ENCODE measurements at places on chromosomes 1 and 21. TPM values are rescaled to one million over a fixed set of nuclear protein-coding genes. Genes with fewer than 3 reads are reported as not detected.
A peak's percentile ranks its signal among the peaks of the same experiment; 100 is the strongest.

Gene LORICRIN
- not detected for total RNA-seq

Gene PLA2G2F
- not detected for total RNA-seq

Gene SYTL1
- 13.0 TPM for total RNA-seq

Gene RAB7B
- 0.83 TPM for total RNA-seq

Gene DISP3
- total RNA-seq: 3.5 TPM

Gene SPRR5
- total RNA-seq: not detected

Gene RGS18
- not detected for total RNA-seq

Gene UMODL1
- total RNA-seq: not detected

Gene IVL
- not detected for total RNA-seq

Gene MATN1
- total RNA-seq: not detected

Gene CR1L
- 0.37 TPM for total RNA-seq

- DNase-seq: peak; percentile 84
These were observed 147.5 kb upstream of the SPATA6 start for GRCh38 chr1:48619539-48619938.

DNA sequence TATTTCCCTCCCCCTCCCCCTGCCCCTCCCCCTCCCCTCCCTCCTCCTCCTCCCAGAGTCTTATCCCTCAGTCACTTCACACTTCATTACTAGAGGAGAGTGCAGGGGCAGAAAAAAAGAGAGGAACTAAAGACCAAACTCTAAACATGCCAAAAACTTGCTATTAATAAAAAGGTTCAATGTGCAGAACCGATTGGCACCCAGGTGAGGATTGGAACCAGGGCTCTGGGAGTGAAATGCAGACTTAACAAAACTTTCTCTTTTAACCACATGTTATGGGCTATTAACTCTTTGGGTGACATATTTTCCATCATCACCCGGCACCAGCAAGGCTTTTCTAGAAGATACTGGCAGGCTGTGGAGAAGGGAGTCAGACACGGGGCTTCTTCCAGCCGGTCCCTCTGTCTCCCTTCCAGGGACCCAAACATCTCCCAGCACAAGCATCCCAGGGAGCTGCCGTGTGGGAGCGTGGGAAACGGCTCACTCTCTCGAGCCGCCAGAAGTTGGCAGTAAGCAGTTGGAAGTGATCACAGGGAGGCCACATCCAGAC is 13.6 kb downstream of the NID1 start:
- DNase-seq: no peak

DNA sequence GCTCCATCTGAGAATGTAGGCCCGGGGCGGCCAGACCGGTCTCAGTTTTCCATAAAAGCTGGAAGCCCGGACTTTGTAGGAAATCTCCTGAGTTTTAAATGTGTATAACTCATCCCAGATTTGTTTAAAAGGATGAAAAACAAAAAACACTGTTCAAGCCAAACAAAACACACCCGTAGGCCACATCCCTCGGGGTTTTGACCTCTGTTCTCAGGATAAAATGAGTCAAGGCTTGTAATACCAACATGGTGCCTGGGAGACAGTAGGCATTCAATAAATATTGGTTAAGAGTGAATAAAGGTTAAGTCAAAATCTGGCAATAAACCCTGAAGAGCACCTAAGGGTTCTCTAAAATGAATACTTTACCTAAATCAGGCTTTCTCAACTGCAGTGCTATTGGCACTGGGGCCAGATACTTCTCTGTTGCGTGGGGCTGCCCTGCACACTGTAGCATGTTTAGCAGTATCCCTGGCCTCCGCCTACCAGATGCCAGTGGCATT is 55.0 kb downstream of the KAZN start:
- DNase-seq: no peak

DNA sequence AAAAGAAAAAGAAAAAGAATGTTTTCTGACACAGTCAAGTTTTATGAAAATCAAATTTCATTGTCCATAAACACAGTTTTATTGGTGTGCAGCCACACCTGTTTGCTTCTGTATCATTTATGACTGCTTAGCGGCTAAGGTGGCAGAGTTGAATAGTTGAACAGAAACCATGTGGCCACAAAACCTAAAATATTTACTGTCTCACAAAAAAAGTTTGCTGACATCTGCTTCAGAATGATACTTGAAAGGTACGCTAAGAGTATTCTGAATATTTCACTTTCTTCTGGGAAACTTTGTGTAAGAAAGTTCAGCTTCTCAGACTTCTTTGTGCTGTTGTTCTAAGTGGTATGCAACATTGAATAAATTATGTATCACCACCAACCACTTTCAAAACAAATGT is 6.2 kb downstream of the KCNK1 start:
- no peak for DNase-seq

GRCh38 chr21:42044871-42045495 is 26.1 kb upstream of the UMODL1 start:
- no peak for DNase-seq

DNA sequence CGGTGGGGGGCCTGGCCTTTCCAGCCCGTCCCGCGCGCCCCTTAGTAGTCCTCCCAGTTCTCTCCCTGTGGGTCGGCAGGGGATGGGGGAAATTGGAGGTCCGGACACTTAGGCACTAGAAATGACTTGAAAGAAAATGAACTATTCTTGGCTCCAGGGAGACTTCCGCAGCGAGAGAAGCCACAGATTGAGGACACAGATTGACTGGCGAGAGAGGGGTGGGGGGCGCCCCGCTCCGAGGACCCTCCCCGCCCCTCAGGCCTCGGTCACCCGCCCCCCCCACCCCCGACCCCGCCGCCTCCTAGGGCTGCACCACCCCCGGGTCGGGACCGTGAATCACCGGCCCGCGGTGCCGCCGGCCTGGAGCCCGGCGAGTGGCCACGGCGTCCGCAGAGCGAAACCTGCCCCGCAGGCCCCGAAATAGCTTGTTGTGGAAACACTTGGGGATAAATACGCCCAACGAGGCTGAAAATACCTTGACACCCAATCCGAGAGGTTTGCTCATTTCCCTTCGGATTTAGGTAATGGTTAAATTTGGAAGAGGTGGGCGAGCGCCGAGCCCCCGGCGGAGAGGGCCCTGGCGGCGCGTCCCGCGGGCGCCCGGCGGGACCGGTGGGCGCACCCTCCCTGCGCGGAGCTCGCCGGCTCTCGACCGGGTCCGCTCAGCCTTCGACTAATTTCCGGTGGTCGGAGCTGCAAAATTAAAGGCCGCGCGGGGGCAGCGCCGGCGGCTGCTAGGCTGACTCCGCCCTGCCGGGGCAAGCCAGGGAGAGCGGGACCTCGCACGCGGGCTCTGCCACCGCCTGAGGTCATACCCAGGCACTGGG is at the start of gene GFI1:
Gene GFI1 (minus strand): TSS at position 675 of the 827 bp plus-strand sequence. CDS start 3,438 bp downstream, outside the sequence.
- peak; percentile 75 for DNase-seq

GRCh38 chr1:111598544-111598943 is 21.0 kb upstream of the RAP1A start:
- DNase-seq: no peak

DNA sequence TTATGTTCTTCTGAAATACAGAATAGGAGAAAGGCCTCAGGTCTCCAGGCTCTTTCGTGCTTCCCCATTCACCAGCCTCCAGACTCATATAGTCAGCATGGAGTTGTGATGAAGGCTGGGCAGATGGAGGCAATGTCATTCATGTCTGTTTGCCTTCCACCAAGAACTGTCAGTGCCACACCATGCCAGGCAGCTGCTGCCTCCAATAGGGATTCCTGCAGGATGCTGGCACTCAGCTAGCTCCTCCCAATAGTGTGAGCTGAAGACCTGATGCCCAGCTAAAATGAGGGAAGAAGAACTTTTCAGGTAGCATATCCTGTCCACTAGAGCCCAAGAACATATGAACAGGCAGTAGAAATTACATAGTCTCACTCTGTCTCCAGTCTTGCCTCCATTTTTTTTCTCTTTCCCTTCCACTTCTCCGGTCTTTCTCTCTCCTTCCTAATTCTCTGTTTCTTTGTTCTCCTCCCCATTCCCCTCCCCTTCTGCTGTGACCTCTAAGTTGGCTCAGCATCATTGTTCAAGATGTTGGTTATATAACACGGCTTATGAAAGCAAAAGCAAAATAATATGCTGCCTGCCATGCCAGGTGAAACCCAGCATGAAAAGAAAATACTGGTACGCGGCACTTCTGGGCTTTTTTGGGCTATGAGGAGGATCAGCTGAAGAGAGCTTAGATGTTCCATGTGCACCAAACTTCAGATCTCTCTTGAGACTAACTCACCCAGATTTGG is 17.3 kb downstream of the GLUL start:
- DNase-seq: no peak

DNA sequence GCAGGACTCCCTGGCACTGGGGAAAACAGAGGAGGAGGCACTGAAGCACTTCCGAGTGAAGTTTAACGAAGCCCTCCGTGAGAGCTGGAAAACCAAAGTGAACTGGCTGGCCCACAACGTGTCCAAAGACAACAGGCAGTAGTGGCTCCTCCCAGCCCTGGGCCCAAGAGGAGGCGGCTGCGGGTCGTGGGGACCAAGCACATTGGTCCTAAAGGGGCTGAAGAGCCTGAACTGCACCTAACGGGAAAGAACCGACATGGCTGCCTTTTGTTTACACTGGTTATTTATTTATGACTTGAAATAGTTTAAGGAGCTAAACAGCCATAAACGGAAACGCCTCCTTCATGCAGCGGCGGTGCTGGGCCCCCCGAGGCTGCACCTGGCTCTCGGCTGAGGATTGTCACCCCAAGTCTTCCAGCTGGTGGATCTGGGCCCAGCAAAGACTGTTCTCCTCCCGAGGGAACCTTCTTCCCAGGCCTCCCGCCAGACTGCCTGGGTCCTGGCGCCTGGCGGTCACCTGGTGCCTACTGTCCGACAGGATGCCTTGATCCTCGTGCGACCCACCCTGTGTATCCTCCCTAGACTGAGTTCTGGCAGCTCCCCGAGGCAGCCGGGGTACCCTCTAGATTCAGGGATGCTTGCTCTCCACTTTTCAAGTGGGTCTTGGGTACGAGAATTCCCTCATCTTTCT is 75.5 kb downstream of the PIK3CD start:
- DNase-seq: no peak

DNA sequence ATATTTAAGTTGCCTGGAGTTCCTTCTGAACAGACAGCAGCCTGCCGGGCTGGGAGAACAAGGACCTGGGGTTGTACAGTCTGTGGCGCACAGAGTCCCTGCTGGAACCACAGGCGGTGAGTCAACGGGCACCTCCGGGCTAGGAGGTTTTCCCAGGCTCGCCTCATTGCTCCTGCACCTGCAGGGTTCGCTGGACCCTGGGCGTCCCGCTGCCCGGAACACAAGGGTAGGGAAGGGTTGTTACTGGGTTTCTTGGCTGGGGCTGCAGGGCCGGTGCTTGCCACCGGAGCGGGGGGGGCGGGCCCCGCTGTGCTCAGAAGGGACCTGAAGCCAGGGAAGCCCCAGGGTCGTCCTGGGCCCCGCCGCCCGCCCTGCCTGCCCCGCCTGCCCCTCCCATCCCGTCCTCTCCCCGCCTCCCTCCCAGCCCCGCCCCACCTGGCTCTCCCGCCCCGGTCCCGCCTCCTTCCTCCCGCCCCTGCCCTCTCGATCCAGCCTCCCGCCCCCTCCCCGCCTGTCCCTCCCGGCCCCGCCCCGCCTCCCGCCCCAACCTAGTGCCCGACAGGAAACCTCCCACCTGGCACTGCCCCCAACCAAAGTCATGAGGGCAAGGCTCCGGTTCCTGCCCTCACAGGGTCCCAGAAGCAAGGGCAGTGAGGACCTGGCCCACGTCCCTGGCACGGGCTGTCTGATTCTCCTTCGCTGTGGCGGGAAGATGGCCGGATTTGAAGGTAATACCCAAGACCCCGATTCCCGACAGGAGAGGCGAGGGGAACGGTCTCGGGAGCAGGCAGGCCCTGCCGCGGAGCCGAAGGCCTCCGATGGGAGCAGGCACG is 6.8 kb downstream of the JMJD4 start:
- DNase-seq: peak; percentile 85

- DNase-seq: no peak
These were observed 2.7 kb downstream of the DUSP10 start for GRCh38 chr1:221739018-221739676.

DNA sequence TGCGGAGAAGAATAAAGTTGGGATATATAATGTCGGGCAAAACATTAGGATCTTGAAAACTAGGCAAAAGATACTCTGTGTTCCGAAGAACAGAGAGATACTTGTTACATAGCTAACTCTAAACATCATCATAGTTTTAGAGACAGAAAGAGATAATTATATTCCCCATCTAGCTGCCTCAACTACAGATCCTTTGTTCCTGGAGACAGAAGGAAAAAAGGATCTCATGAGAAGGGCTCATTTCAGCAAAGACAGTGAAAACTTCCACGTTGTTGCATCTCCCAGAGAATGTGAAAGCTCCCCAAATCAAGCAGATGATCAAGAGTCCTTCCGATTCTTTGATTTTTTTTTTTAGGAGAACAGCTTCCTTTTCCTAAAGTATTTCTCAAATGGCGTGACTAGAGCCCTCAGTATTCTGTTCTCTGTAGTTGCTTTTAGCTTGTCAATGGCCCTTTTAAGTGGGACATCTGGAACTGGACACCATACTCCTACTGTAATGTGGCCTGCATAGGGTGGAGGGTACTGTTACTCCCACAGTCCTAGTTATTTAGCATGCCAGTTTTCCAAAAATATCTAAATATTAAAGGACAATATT is 1048.2 kb downstream of the TTLL7 start:
- DNase-seq: no peak

DNA sequence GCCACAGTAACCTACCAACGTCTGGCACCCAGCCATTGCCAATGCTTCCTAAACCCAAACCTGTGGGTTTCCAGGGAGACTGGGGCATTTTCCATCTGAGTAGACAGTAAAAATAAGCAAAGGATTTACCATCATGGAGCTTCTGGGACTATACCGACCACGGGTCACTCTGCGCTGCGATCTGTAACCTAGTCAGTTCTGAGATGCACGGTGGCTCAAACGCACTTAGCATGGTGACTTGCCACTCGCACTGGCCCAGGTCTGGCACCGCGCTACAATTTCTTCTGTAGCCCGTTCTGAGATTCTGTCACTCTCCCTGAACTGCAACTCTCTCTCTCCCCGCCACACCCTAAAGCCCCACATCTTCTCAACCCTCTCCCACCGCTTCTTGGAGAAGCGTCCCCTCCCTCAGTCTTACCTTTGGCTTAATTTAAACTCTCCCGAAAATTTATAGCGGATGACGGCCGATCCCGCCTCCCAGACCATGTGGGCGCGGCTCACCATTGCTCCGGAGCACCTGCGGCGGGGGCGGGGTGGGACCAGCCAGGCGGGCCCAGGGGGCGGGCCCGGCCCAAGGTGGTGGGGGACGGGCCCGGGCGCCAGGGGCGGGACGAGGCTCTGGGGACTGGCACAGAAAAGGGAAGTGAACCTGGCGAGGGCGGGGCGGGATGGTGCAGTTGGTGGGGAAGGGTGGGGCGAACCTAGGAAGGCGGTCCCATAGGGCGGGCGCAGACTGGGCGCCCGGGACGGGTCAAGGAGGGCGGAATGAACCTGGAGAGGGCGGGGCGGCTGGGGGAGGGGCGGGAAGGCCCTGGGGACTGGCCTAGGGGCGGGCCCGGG is 493 bp upstream of the MAP3K21 start:
- peak; percentile 99 for DNase-seq

DNA sequence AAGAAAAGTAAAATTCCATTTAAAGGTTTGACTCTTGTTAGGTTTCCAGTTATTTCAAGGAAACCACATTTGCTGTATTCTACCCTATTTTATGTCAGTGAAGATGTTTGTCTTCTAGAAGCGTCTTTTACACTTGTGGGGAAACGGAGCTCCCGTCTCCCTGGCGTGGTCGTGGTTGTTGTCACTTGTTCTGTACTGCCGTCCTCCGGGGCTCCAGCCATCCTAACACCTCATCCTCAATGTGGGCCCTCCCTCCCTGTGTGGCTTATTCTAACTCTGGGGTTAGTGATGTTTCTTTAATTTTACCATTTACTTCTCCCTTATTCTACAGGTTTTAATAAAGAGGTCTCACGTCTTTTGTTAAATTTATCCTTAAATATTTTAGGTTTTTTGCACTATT is 52.7 kb upstream of the DIP2A start:
- no peak for DNase-seq

GRCh38 chr1:74830766-74831165 is 97.8 kb downstream of the TYW3 start:
- no peak for DNase-seq

GRCh38 chr1:87132284-87132870 is 196.3 kb upstream of the LMO4 start:
- peak; percentile 50 for DNase-seq
